ENCODE measurements at places on chromosomes 5 and 9.
A peak's percentile ranks its signal among the peaks of the same experiment; 100 is the strongest.

DNA sequence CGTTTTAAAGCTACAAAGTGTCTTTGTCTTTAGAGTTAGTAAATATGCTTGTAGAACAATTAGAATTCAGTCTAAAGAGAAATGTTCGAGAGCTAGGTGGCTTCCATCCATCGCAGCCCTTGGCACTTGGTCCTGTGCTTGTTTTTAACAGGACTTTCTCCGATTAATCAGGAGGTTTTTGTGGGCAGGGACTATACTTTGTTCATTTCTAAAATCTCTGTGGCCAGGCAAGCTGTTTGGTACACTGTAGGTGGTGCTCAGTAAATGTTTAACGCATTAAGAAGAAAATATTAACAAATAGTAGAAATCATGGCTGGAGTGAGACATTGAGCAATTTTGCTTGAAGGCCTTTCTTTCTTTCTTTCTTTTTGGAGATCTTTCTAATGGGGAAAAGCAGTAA, 20.8 kb downstream of the AGXT2 start:
- no peak for DNase-seq

DNA sequence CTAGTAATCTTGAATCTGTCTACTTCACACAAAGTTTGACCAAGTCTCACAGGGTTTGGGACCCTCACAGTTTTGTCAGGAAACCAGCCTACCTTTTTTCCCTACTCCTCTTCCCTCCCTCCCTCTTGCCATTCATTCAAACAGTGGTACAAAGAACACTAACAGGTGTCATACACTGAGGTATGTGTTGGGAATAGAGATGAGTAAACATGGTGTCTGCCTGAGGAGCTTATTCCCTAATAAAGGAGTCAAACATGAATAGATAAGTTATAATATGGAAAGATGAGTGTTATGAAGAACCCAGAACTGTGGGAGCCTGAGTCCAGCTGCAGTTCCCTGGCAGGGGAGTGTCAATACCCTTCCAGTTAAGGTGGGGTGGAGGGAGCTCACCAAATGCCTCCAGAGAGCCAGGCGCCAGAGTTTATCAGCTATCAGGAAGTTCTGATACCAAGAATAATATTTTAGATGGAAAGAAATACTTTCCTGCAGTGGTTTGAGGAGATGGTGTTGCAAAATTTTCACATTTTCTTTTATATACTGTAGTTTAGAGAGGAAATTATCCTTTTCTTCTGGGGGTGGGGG, 183.4 kb upstream of the NR3C1 start:
- no peak for DNase-seq

DNA sequence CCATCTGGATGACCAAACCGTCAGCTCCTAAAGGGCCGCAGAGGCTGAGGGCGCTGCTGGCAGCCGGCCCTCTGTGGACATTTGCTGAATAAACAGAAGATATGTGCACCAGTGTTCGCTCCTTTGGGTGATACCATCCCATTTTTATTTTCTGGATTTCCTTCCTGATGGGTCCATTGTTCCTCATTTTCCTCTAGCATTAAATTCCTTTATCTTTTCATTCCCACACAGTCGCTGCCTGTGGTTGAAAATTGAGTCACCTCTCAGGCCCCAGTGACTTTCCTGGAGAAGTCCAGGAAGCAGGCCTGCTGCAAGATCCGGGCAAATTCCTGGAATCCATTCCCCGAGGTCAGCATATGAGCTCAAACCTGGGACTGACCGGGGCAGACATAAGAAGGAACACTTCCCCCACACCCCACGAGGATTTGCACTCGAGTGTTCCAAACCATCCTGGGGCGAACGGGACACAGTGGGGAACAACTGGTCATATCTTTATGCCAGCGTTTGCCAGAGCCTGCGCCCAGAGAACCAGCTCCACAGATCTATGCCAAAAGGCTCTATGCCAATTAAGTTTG, 86.7 kb upstream of the PCA3 start:
- DNase-seq = no peak

DNA sequence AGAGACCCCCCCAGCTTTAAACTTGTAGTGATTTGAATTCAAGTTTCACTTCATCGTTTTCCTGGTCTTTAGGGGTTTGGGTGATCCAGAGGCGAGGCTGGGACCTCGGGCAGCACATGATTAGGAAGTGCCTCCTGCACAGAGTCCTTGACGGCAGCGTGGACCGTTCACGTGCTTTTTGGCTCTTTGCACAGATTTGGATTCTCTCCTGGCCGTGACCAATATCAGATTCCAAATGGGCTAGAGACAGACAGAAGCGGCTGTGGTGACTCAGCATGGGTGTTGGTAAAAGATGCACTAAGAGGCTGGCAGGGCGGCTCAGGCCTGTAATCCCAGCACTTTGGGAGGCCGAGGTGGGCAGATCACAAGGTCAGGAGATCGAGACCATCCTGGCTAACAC, 117.2 kb upstream of the CACNA1B start:
- no peak for DNase-seq

GRCh38 chr9:36207546-36208012, 16.9 kb downstream of the CLTA start:
- DNase-seq = no peak

- peak; percentile 99 for DNase-seq
Measured at GRCh38 chr5:177546258-177546741, 8.1 kb downstream of the FAM193B start.

GRCh38 chr9:121753802-121754654, 102.6 kb downstream of the DAB2IP start:
- DNase-seq = no peak

DNA sequence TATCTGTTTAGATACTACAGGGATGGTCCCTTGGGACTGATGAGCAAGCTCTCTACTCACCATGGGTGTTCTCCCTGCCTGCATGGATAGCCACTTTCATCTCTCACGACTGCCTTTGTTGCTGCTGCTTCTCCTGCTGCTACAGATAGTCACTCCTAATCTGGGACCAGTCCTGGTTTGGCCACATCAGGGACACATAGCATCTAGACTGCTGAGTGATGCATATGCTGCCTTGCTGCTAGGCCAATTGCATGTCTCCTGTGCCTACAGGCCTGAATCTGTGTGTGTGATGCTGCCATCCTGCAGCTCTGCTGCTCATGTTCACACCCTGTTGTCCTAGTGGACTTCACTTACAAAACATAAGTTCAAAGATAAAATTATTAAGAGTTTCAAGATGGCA, 297.1 kb downstream of the HCN1 start:
- no peak for DNase-seq

DNA sequence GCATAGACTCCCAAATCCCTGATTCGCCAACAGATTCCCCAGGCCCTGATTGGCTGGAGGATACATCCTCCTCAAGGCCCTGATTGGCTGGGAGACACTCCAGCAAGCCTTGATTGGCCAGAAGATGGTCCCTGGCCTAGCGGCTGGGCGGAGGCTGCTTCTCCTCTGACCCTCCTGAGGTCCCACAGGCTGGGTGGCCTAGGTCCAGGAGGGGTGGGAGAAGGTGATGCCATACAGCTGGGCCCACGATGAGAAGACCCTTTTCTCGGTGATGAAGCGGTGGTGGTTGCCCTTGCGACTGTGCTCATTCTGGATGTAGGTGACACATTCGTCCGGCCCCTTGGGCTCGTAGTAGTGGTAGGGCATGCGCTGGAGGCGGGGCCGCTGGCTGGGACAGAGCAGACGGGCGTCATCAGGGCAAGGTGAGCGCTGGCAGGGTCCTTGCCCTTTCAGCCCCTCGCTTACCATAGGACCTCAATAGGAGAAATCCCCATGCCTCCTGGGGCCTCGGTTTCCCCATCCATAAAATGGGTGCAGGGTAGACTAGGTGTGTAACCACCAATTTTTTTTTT, 9.0 kb upstream of the AK1 start:
- no peak for DNase-seq

- DNase-seq = no peak
Measured at GRCh38 chr5:60533789-60534188, 166.2 kb downstream of the DEPDC1B start.

- DNase-seq = no peak
Measured at GRCh38 chr9:90517103-90517502, 125.5 kb downstream of the DIRAS2 start.

DNA sequence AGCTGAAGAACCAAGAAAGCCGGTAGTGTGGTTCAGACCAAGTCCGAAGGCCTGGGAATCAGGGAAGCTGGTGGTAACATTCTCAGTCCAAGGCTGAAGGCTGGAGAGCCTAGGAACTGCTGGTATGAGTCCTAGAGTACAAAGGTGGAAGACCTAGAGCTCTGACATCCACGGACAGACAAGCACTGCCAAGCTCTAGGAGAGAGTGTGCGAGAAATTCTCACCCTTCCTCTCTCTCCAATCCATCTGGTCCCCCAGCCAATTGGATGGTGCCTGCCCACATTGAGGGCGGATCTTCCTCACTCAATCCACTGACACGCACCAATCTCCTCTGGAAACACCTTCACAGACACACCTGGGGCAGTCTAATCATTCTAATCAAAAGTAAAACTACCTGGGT, 19.7 kb upstream of the ADAMTS19 start:
- DNase-seq = no peak

DNA sequence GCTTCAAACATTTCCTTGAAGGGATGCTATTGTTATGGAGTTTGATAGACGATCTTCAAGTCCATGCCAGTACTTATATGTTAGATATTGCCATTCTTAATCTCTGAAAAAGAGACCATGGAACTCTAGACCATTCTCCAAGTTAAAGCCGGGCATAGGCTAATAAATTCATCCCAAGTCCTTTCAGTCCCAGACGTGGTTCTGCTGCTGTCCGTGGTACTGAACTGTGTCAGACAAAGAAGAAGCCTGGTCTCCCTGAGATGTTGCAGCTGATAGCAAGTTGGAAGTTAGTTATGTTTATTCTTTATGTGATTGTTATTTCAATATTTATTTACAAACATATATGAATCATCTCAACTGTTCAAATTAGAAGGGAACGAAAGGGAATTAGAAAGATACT, 158.7 kb downstream of the NMUR2 start:
- no peak for DNase-seq

DNA sequence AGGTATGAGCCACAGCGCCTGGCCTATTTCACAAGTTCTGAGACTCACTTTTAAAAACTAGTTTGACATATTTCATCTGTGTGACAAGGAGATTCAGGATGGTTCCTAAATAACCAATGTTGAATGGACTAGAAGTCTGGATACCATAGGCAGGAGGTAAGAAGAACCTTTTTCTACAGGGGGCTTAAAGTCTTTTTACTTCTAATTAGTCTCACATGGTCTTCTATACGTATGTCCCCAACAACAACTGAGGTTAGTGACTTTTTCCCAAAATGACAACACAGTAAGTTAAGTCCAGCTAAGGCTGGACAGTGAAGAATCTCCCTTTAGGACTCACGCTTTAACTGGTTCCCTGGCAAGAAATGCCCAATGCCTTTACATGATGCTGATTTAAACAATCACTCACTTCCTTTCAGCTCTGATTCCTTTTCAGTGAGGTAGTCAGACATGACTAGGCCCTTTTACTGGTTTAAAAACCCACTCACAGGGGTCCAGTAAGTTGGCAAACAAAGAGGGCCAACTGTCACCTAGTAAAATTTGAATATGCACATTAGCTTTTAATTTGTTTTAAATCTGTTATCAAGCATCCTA, 12.1 kb upstream of the HAUS6 start:
- no peak for DNase-seq

- DNase-seq = no peak
Measured at GRCh38 chr9:438066-438465, 223.4 kb downstream of the DOCK8 start.

GRCh38 chr9:70046274-70047070, 2.8 kb downstream of the MAMDC2 start:
- DNase-seq = no peak

Measured in GM04503 (cell line).